Nucleus accumbens (tissue), 56 donors: ENCODE measurements at places on chromosomes 2 and 18.
A peak's percentile ranks its signal among the peaks of the same experiment; 100 is the strongest.

DNA sequence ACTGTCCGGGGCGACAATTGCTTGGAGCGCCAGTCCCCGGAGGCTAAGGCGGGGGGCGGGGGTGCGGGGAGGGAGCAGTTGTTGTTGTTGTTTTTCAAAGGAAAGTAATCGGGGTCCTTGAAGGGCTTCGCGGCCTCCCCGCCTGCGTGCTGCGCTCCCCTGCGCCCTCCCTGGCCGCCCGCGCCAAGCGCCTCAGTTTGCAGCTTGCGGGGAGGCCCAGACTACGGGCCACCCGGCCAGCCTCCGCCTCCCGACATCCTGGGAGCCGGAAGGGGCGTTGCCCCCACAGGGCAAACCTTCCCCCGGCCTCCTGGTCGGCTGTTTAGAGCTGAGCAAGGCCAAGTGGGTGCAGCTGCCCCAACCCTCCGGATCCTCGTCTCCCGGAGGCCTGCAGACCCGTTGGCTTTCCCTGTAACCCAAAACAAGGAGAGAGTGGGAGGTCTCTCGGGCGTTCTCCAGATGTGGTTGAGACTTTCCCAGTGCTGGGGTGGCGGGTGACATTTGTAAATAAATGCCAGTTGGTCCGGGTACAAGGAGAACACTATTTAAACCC lies 3.7 kb upstream of the SIX3 start:
- peak; percentile 68 for DNase-seq

DNA sequence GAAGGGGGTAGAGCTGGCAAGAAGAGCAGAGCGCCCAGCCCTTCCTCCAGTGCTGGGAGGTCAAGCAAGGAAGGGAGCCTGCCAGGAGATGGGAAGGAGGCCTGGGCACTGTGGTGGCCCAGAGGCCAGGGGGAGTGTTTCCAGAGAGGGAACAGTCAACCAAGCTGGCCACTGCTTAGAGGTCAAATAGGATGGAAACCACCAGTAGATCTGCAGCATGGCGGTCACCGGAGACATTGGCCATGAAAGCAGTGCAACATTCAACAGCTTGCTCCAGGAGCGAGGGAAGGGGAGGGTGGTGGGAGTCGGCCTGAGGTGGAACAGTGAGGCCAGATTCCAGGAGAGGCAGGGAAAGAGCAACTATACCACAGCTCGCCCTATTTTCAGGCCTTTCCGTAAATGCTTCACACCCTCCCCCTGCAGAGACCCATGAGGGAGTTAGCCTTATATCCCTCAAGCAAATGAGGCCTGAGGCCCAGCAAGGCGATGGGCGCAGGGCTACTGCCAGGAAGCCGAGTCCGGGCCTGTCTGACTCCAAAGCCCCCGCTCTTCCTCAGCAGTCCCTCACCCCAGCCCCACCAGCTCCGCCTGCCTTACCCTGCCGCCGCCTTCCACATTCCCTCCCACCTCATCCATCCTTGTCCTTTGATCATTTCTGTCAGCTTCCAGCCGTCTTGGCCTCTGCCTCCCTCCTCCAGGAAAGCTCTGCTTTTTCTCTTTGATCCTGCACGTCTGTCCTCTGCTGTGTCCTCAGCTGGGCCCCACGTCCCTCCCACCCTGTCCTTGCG lies 17.0 kb downstream of the KCNK3 start:
- DNase-seq = no peak

DNA sequence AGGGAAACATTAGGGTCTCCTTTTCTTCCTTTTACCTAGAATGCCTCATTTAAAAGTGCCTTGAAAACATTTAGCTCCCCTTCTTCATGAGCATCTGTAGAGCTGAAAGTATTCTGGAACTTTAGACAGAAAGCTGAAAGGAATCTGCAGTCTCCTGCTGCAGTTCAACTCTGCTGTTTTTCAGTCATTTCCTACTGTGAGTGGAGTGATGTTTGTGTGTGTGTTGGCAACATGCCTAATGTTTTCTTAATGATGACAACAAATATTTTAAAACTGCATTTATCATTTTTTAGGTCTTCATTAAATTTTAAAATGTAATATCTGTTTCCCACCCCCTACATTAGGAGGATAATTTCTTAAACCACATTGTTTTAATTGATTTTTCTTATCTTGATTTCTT lies 66.6 kb downstream of the TWSG1 start:
- no peak for DNase-seq

- no peak for DNase-seq
Measured at GRCh38 chr18:56884511-56884910, 233.4 kb downstream of the WDR7 start.

DNA sequence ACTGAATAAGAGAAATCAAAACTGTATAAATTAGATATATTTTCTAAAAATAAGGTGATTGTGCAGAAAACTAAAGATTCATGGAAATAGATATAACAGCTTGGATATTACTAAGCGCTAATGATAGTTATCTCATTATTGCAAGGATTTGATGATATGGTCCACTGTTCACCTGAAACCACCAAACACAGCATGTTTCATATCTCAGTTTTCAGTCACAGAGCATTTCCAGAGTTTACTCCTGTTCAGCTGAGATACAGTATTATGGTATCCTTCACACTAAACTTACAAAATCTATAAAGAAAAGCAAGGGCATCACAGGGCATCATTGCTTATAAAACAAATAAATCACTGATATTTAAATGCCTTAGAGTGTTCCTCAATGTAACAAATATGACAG lies 591.6 kb downstream of the ERBB4 start:
- DNase-seq = no peak

GRCh38 chr2:147904051-147904450 lies 59.2 kb downstream of the ACVR2A start:
- DNase-seq = no peak
